ENCODE measurements at places on chromosomes 16 and 17. TPM values are rescaled to one million over a fixed set of nuclear protein-coding genes. Genes with fewer than 3 reads are reported as not detected.

Gene SHISA9
- polyA plus RNA-seq = not detected

Gene RPRML
- not detected for polyA plus RNA-seq

Gene GAS2L2
- not detected for polyA plus RNA-seq

Gene ZNF423
- 12.3 TPM for polyA plus RNA-seq

Gene HBA2
- not detected for polyA plus RNA-seq

Gene RHBDL3
- not detected for polyA plus RNA-seq

Gene HS3ST3B1
- polyA plus RNA-seq = 3.9 TPM

Gene NSF
- 26.2 TPM for polyA plus RNA-seq

Gene CACNG3
- not detected for polyA plus RNA-seq

Gene CHTF18
- polyA plus RNA-seq = 58.5 TPM

Gene TUBB3
- 7.5 TPM for polyA plus RNA-seq

Gene OR3A2
- not detected for polyA plus RNA-seq

Gene DRC3
- polyA plus RNA-seq = 2.4 TPM
